ENCODE measurements at places on chromosomes 12 and 14. TPM values are rescaled to one million over a fixed set of nuclear protein-coding genes. Genes with fewer than 3 reads are reported as not detected.

DNA sequence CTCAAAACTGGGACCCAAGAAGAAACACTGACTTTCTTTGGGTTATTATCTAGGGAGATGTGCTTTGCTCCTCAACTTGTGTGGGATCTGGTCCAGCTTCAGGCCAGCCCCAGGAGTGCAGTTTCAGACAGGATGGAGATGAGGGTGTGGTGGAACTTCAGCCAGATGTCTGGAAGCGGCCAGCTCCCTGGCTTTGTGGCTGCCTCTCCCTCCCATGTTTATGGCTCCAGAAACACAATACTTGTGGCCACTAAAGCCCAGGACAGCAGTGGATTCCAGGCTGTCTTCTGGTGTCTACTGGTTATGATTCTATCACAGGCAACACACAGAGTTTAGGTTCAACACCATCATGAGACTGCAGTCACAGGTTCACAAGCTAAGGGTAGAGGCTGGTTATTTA is 44.2 kb upstream of the EMP1 start:
- no peaks in the 10 kb centered on the region for H3K27me3 ChIP-seq
- no peak for DNase-seq
- H3K27ac ChIP-seq: no peak overlapping the region
- H3K36me3 ChIP-seq: no peaks in the 10 kb centered on the region

- H3K27ac ChIP-seq: no peak overlapping the region
- no peaks in the 10 kb centered on the region for H3K27me3 ChIP-seq
- H3K4me3 ChIP-seq: no peak overlapping the region
- peaks cover 10% of the 10 kb centered on the region for H3K36me3 ChIP-seq
Observed at GRCh38 chr12:112091563-112091962, 17.0 kb downstream of the NAA25 start.

The GPR132 gene
- 5.5 TPM for total RNA-seq

DNA sequence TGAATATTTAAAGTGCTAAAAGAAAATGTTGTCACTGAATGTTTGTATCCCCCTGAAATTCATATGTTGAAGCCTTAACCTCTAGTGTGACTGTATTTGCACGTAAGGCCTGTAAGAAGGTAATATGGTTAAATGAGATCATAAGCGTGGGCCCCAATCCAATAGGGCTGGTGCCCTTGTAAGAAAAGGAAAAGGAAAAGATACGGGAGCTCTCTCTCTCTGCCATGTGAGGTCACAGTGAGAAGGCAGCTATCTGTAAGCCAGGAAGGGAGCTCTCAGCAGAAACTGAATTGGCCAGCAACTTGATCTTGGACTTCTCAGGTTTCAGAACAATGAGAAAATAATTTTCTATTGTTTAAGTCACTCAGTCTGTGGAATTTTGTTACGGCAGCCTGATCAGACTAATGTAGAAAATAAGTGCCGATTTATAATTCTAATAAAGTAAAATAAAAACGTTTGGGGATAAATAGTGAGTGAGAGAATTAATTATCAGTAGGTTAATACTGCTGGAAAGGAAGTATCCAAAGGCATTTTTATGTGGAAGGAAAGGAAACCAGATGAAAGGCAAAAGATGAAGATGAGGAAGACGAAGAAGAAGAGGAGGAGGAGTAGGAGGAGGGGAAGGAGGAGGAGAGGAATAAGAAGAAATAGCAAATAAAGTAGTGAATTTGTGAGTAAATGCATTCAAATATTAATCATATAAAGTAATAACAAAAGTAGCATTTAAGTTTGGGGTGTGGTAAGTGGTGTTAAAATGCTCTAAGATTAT is 188.5 kb upstream of the KRR1 start:
- H3K27me3 ChIP-seq: no peaks in the 10 kb centered on the region
- no peak for DNase-seq
- no peak overlapping the region for H3K27ac ChIP-seq
- no peaks in the 10 kb centered on the region for H3K36me3 ChIP-seq
- no peak overlapping the region for H3K4me3 ChIP-seq

GRCh38 chr12:11970155-11970520 is 100.6 kb upstream of the BCL2L14 start:
- no peak overlapping the region for H3K27ac ChIP-seq
- H3K4me3 ChIP-seq: no peak overlapping the region
- no peaks in the 10 kb centered on the region for H3K27me3 ChIP-seq
- H3K4me1 ChIP-seq: no peaks in the 10 kb centered on the region
- DNase-seq: no peak
- H3K36me3 ChIP-seq: no peaks in the 10 kb centered on the region

DNA sequence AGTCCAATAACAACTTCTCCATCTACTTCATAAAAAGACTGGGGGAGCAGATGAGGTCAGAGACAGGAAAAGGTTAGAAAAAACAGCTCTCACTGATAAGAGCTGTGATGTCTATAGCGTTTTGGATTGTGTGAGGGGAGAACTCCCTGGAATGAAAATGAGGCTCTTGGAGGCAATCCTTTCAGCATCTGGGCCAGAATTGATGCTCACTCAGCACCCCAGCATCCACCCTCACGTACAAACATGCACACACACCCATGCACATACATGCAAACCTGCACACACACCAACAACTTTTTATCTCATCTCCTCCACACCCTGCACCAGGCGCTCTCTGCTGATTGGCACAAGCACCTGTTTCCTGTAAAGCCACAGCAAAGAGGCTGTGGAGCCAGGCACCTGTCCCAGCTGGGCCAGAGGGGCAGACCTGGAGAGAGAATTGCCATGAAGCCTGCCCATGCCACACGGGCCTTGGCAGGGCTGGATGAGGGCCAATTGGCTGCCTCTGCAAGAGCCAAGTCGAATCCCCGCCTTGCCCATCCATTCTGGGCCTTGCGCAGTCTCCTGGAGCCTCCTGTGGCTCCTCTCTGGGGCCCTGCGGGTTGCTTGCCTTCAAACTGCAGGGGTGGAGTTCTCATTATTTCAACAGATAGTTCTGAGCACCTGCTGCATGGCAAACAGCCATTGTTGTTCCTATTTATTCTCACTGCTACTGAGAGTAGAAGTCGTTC is 53.1 kb downstream of the SYNE3 start:
- H3K27me3 ChIP-seq: no peaks in the 10 kb centered on the region
- peaks cover 40% of the 10 kb centered on the region for H3K36me3 ChIP-seq
- H3K4me3 ChIP-seq: no peak overlapping the region
- no peak overlapping the region for H3K27ac ChIP-seq
- DNase-seq: no peak

DNA sequence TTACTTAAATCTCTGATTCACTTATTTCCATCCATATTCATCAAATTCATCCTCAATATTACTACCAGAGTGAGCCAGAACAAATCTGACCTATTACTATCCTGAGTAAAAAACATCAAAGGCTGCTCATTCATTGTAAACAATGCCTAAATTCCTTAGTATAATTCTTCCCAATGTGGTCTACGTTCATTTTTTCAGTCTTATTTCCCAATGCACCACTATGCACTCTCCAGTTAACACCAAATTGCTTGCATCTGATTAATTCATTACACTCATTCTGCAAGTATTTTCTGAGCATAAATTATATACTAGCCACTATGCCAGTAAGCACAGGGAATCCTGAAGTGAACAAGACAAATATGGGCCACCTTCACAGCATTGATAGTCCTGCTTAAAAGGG is 110.0 kb downstream of the EPS8 start:
- no peak overlapping the region for H3K4me3 ChIP-seq
- H3K27ac ChIP-seq: no peak overlapping the region
- no peaks in the 10 kb centered on the region for H3K27me3 ChIP-seq

DNA sequence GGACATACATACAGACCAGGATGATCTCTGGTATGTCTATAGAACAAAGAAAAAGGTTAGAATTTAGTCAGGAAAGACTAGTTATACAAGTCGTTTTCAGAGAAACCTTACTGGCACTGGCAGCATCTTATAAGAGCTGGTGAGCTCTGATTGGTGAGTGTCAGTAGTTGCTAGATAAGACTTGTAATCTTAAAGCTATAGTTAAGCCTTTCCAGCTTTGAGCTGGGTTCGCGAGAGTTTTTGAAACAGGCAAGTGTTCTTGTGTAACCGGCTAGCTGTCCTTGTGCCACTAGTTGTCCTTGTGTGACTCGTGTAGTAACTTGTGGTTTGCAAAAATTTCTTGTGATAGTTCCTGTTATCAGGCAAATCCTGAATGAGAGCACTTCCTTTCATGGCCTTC is 740.9 kb downstream of the GALC start:
- H3K4me3 ChIP-seq: no peak overlapping the region
- no peaks in the 10 kb centered on the region for H3K27me3 ChIP-seq
- H3K36me3 ChIP-seq: no peaks in the 10 kb centered on the region

The PLD4 gene
- total RNA-seq: 6.1 TPM

DNA sequence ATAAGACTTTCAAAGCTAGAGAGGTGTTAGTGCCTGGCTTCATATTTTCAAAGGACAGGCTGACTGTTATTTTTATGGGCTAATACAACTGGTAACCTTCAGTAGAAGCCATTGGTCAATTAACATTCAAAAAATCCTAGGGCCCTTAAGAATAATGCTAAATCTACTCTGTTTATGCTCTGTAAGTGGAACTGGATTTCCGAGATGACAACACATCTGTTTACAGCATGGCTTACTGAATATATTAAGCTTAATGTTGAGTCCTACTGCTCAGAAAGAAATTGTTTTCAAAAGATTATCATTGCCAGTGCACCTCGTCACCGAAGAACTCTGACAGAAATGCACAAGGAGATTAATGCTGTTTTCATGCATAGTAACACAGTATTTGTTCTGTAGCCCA is 239.9 kb downstream of the TMTC2 start:
- H3K4me1 ChIP-seq: no peaks in the 10 kb centered on the region
- no peaks in the 10 kb centered on the region for H3K27me3 ChIP-seq
- no peaks in the 10 kb centered on the region for H3K36me3 ChIP-seq
- H3K4me3 ChIP-seq: no peak overlapping the region
- no peak for DNase-seq

GRCh38 chr12:52570511-52570910 is 3.1 kb downstream of the KRT74 start:
- DNase-seq: no peak
- no peak overlapping the region for H3K27ac ChIP-seq
- H3K4me1 ChIP-seq: no peaks in the 10 kb centered on the region
- H3K27me3 ChIP-seq: no peaks in the 10 kb centered on the region
- H3K36me3 ChIP-seq: no peaks in the 10 kb centered on the region

- H3K4me1 ChIP-seq: peaks cover 14% of the 10 kb centered on the region
- no peak for DNase-seq
- no peaks in the 10 kb centered on the region for H3K36me3 ChIP-seq
- no peak overlapping the region for H3K4me3 ChIP-seq
- no peaks in the 10 kb centered on the region for H3K27me3 ChIP-seq
- H3K27ac ChIP-seq: no peak overlapping the region
Observed at GRCh38 chr12:52311285-52311648, 9.9 kb downstream of the KRT83 start.

- H3K4me3 ChIP-seq: no peak overlapping the region
- no peak overlapping the region for H3K27ac ChIP-seq
- H3K36me3 ChIP-seq: peaks cover 5% of the 10 kb centered on the region
- H3K4me1 ChIP-seq: no peaks in the 10 kb centered on the region
- no peaks in the 10 kb centered on the region for H3K27me3 ChIP-seq
Observed at GRCh38 chr12:76486011-76486410, 73.6 kb downstream of the OSBPL8 start.

The KRT80 gene
- total RNA-seq: 8.1 TPM

- no peak overlapping the region for H3K4me3 ChIP-seq
- H3K27ac ChIP-seq: no peak overlapping the region
- H3K4me1 ChIP-seq: peaks cover 6% of the 10 kb centered on the region
- DNase-seq: no peak
- H3K27me3 ChIP-seq: no peaks in the 10 kb centered on the region
Observed at GRCh38 chr12:48767047-48767446, 21.8 kb downstream of the ADCY6 start.

DNA sequence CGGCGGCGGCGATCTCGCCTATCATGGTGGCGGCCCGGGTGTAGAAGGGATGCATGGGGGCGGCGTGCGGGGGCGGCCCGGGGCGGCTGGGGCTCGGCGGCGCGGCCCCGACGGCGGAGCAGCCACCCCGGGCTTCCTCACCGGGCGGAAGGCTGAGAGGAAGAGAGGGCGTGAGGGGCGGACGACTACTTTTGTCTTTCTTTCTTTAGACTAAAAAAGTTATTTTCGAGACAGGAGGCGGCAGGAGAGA is 240 bp downstream of the BTG1 start:
- DNase-seq: no peak
- peaks cover 8% of the 10 kb centered on the region for H3K4me1 ChIP-seq
- H3K4me3 ChIP-seq: peak overlapping the region; percentile 78
- peak overlapping the region; percentile 98 for H3K27ac ChIP-seq

DNA sequence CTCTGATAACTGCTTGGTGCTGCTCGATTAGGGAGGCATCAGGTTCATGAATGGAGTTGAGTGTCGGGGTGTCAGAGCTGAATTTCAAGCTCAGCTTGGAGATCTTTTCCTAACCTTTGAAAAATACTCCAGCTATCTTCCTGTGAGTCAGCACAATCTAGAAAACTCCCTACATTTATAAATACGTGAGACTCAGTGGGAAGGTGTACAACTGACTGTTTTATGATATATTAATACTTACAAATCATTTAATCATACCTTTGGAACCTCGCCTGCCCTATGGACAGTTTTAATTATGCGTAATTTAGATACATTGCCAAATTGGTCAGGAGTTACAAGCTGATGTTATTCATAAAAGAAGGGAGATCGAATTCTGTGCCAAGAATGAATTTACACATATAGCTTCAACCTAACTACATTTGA is 961 bp downstream of the CMAS start:
- H3K4me1 ChIP-seq: peaks cover 17% of the 10 kb centered on the region
- no peaks in the 10 kb centered on the region for H3K27me3 ChIP-seq
- H3K27ac ChIP-seq: peak overlapping the region; percentile 88

The EML5 gene
- total RNA-seq: 1.7 TPM

DNA sequence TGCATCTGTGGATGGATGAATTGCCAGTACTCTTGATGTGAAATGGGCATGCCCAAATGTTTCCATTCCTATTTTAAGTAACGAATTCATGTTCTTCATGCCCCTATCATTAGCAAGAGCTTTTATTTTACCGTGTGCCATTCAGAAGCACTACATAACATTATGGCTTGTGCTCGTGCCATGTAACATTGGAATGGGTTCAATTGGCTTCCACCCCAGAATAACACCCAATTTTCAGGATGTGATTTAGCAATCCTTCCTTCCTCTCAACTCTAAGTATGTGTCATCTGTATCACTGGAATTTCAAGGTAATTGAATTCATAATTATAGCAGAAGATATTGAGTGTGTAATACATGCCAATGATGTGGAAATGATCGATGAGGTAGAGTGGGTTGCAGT is 145.8 kb upstream of the TMPO start:
- no peaks in the 10 kb centered on the region for H3K27me3 ChIP-seq
- DNase-seq: no peak
- H3K36me3 ChIP-seq: no peaks in the 10 kb centered on the region
- H3K4me1 ChIP-seq: no peaks in the 10 kb centered on the region
- no peak overlapping the region for H3K4me3 ChIP-seq

Measured in upper lobe of left lung (tissue), 6 donors.